Left lobe of liver (tissue), 2 donors: ENCODE measurements at places on chromosomes 3 and 15.

DNA sequence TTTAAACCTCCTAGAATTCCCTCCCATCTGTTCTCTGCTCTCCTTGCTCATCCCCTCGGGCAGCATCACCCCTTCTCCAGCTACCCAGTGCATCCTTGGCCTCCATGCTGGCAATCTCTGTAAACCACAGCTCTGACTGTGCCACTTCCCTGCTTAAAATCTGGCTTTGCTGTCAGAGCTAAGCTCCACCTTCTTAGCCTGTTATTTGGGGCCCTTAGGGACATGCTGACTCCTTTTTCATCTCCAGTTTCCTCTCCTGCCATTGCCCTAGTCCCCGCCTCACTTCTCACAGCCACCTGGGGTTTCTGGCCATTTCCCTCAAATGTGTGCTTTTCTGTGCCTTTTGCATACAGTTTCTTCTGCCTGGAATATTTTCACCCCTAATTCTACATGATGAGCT is 5.7 kb downstream of the SLC6A20 start:
- DNase-seq = no peak

DNA sequence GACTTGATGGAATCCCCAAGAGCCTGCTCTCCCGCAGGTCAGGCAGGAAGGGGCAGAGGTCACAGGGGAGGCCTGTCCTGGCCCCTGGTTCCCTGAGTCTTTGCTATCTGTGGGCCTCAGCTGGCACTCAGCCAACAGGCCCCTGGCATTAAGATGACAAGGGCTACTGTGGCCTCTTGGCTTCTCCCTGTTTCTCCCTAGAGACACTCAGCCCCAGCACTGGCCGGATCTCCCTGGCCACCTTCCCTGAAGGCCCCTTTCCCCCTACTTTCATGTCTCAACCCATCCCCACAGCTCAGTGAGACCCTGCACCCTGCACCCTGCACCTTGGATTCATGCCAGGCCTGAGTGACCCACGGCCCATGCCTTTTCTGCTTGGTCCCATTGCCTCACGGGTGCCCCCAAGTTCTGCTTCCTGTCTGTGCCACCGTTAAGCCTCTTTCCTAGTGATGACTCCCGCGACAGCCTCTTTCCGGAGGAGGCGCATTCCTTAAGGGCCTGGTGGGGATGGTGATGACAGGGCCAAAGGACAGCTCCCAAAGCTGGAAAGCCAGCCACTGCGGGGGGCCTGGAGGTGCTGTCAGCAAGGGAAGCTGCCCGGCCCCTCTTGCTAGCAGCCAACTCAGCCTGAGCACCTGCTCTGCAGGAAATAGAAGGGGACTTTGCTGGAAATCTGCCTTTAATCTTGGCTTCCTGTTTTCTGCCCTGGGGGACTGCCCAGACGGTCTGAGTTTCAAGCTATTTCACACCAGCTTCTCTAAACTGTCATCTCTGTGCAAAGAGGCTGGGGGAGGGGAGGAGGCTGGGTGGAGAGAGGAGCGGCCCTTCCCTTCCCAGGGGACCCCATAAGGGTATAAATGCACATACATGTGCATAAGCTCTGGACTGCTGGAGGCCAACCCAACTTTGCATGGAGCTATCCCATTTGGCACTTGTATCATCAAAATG is 4.8 kb upstream of the CSK start:
- DNase-seq = no peak

- DNase-seq = no peak
Observed at GRCh38 chr3:154583086-154583634, 153.2 kb upstream of the GPR149 start.

DNA sequence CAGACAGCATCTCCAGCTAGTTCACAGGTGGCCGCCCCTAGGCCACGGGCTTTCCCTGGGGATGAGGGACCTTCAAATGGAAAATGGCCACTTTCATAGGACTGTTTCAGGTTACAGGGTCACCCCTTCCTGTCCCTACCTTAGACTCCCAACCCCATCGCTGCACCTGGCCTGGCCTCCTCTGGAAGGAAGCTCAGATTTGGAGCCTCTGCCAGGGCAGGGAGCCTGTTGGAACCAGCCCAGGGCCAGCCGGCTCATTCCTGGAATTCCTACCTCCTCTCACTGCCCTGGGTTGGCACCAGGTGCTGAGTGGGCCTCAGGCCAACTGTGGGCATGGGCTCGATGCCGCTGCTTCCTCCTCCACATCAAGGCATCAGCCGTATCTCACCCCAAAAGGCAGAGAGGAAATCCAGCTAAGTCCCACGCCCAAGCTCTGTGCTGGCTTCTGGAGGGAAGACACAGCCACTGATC is 42.2 kb downstream of the KLHL25 start:
- peak; percentile 86 for DNase-seq

GRCh38 chr3:142735462-142735861 is 11.6 kb downstream of the TRPC1 start:
- DNase-seq = no peak

- DNase-seq = no peak
Observed at GRCh38 chr15:67013696-67014095, 51.7 kb upstream of the SMAD3 start.
